Peyer's patch (tissue), 4 donors: ENCODE measurements at places on chromosomes 6 and 20. TPM values are rescaled to one million over a fixed set of nuclear protein-coding genes. Genes with fewer than 3 reads are reported as not detected.

GRCh38 chr6:144581812-144582537 lies 296.8 kb downstream of the UTRN start:
- no peak overlapping the region for H3K27ac ChIP-seq
- no peaks in the 10 kb centered on the region for H3K36me3 ChIP-seq
- peaks cover 17% of the 10 kb centered on the region for H3K4me1 ChIP-seq

DNA sequence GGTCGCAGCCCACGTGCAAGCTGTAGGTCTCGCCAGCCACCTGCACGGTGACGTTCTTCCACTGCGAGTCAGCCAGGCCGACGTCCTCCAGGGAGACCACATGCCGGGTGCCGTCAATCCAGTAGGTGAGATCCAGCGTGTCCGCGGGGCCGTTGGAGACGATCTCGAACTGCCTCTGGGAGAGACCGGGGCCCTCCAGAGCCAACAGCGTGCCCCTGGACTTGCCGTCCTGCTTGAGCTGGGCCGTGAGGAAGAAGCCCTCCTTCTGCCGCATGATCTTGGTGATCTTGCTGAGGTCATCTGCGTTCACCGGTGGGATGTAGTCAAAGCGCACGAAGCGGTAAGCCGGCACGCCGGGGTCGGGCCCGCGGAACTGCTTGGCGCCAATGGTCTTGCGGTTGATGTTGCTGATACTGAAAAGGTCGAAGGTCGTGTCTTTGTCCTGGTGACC lies 5.1 kb downstream of the THBS2 start:
- H3K36me3 ChIP-seq: no peaks in the 10 kb centered on the region
- H3K27ac ChIP-seq: no peak overlapping the region
- peaks cover 2% of the 10 kb centered on the region for H3K27me3 ChIP-seq
- H3K4me1 ChIP-seq: no peaks in the 10 kb centered on the region
- H3K4me3 ChIP-seq: no peak overlapping the region

GRCh38 chr6:63058601-63059000 lies 152.7 kb upstream of the FKBP1C start:
- H3K4me1 ChIP-seq: no peaks in the 10 kb centered on the region
- H3K36me3 ChIP-seq: no peaks in the 10 kb centered on the region
- H3K27me3 ChIP-seq: no peaks in the 10 kb centered on the region
- H3K4me3 ChIP-seq: no peak overlapping the region

- H3K27me3 ChIP-seq: no peaks in the 10 kb centered on the region
- no peak overlapping the region for H3K27ac ChIP-seq
- no peaks in the 10 kb centered on the region for H3K4me1 ChIP-seq
- no peak overlapping the region for H3K4me3 ChIP-seq
- DNase-seq: no peak
- no peaks in the 10 kb centered on the region for H3K36me3 ChIP-seq
Observed at GRCh38 chr20:22207280-22207679, 377.1 kb downstream of the FOXA2 start.

- H3K4me1 ChIP-seq: no peaks in the 10 kb centered on the region
- DNase-seq: no peak
Observed at GRCh38 chr6:42537536-42537935, 26.3 kb upstream of the UBR2 start.

DNA sequence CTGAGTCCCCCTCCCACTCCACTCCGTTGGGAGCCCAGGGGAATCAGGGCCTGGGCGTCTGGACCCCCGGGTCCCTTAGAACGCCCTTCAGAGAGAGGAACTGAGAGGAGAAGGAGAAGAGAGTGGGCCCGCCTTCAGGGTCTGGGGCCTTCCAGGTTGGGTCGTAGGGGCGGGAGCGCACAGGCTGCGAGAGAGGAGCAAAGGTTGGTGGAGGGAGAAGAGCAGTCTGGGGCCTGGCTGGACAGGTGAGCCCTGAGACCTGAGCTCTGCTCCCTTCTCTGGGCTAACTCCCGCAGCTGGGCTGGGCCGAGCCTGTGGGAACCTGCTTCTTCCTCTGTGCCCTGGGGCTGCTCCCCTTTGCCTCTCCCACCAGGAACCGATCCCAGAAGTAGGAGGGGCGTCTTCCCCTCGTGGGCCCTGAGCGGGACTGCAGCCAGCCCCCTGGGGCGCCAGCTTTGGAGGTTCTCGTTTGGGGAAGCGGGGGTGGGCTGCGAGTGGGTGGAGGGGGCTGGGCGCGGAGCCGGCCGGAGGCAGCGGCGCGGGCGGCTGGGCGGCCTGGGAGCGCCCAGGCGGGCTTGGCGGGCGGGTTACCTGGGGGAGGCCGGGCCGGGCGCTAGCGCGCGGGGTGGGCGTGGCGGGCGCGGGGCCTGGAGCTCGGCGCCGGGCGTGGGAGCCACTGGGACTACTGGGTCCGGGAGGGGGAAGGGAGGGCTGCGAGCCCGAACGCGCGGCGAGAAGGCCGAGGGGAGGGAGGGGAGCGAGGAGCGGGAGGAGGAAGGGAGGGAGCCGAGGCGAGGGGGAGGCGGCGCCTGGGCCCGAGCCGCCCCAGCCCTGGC lies at the start of gene DDR1:
Gene DDR1 (plus strand): TSS at position 835 of the 836 bp plus-strand sequence. CDS start 4,211 bp downstream, outside the sequence.
- H3K27ac ChIP-seq: peak within 1 kb of the TSS; percentile 94
- peaks cover 3% of the 10 kb centered on the region for H3K4me1 ChIP-seq
- peak within 1 kb of the TSS; percentile 89 for H3K4me3 ChIP-seq
- H3K36me3 ChIP-seq: no peaks in the 10 kb centered on the region

MUCL3 gene
- total RNA-seq: 0.18 TPM

SRMS gene
- not detected for total RNA-seq

YWHAB gene
- total RNA-seq: 174 TPM
